Neural cell (in vitro differentiated cells): ENCODE measurements at places on chromosomes 1 and 21. TPM values are rescaled to one million over a fixed set of nuclear protein-coding genes. Genes with fewer than 3 reads are reported as not detected.

CYP4B1 gene
- polyA plus RNA-seq, result not detected in 2 replicates

PCSK9 gene
- polyA plus RNA-seq, result not detected in 2 replicates

DISC1 gene
- 0.42 and 0.84 TPM in 2 replicates for polyA plus RNA-seq

TAS1R1 gene
- polyA plus RNA-seq, result not detected in 2 replicates

CD48 gene
- polyA plus RNA-seq, result not detected in 2 replicates

FCRLB gene
- 0.45 and 0.70 TPM in 2 replicates for polyA plus RNA-seq

LMX1A gene
- polyA plus RNA-seq, result 0.47 and 0.52 TPM in 2 replicates

CREG1 gene
- polyA plus RNA-seq, result 49.9 and 62.9 TPM in 2 replicates

HLX gene
- 0.56 TPM in 1 of 2 replicates, not detected in the other for polyA plus RNA-seq

FAM110D gene
- 0.31 and 0.48 TPM in 2 replicates for polyA plus RNA-seq

TEDDM1 gene
- polyA plus RNA-seq, result not detected in 2 replicates

FAM43B gene
- 0.52 and 1.3 TPM in 2 replicates for polyA plus RNA-seq

SLC19A1 gene
- polyA plus RNA-seq, result 2.9 and 5.6 TPM in 2 replicates

HFM1 gene
- polyA plus RNA-seq, result 28.9 and 30.5 TPM in 2 replicates

NBPF19 gene
- polyA plus RNA-seq, result 2.3 and 4.1 TPM in 2 replicates

PCP4 gene
- 9.2 and 10.1 TPM in 2 replicates for polyA plus RNA-seq

CRNN gene
- not detected in 2 replicates for polyA plus RNA-seq

MTARC2 gene
- polyA plus RNA-seq, result 2.1 TPM in 1 of 2 replicates, not detected in the other

PPM1J gene
- polyA plus RNA-seq, result 0.16 and 1.7 TPM in 2 replicates

OR6N1 gene
- not detected in 2 replicates for polyA plus RNA-seq

PADI3 gene
- polyA plus RNA-seq, result not detected in 2 replicates

S100A1 gene
- not detected in 2 replicates for polyA plus RNA-seq

GJA5 gene
- polyA plus RNA-seq, result not detected in 2 replicates

RASAL2 gene
- 73.0 and 73.3 TPM in 2 replicates for polyA plus RNA-seq

OPRD1 gene
- polyA plus RNA-seq, result 0.09 TPM in 1 of 2 replicates, not detected in the other

OR2M3 gene
- polyA plus RNA-seq, result not detected in 2 replicates

KCNJ9 gene
- polyA plus RNA-seq, result 8.0 and 9.8 TPM in 2 replicates

SLC6A9 gene
- 1.3 and 1.6 TPM in 2 replicates for polyA plus RNA-seq

TNNT2 gene
- not detected in 2 replicates for polyA plus RNA-seq
